ENCODE measurements at places on chromosomes 6 and 20.

DNA sequence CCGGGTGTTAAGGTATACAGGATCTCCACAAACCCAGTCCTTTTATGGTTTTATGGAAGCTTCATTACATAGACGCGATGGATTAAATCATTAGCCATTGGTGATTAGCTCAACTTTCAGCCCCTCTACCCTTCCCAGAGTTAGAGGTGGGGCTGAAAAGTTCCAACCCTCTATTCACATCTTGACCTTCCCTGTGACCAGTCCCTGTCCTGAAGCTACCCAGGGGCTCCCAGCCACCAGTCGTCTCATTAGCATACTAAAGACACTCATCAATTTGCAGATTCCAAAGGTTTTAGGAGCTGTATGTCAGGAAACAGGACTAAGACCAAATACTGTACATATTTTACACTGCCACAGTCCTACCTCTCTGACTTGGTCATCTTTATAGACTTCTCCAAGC, 21.0 kb downstream of the KHDC1L start:
- DNase-seq = no peak

DNA sequence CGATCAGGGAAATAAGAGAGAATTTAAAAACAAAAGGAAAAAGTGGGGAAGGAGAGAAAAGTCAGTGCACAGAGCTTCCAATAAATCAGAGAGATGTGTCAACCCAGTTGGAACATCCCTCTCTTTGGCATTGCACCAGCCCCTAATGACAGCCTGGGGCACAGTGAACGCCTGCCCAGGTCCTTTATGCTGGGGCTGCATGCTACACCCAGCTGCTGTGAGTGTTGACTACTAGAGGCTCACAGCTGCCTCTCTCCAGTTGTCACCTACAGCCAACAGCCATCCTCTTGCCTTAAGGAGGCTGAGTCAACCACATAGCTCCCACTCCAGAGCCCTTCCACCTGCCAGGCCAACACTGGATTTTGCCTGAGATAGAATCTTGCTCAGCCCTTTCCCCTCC, 19.0 kb downstream of the OR2H2 start:
- DNase-seq = no peak

GRCh38 chr6:66964216-66964615, 1257.2 kb upstream of the EYS start:
- no peak for DNase-seq

DNA sequence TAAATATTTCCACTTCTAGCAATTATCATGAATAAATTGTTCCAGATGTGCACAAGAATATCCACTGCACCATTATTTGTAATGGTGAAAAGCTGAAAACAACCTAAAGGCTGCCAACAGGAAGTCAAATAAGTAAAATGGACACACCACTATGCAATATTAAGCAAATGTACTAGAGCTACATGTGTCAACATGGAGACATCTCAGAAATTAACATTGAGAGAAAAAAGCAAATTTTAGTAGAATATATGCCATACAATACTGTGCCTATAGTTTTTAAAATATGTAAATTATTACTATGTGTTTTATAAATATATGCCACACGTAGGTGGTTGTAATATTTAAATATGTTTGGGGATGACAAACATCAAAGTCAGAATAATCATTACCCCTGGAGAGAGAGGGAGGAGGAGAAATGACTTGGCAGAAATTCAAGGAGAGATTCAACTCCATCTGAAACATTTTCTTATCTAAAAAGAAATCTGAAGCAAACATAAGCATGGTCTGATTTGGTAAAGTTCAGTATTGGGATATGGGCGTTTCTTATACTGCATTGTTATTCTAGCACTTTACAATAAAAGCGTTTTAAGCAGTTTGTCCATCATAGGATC, 475.5 kb downstream of the QKI start:
- DNase-seq = no peak

DNA sequence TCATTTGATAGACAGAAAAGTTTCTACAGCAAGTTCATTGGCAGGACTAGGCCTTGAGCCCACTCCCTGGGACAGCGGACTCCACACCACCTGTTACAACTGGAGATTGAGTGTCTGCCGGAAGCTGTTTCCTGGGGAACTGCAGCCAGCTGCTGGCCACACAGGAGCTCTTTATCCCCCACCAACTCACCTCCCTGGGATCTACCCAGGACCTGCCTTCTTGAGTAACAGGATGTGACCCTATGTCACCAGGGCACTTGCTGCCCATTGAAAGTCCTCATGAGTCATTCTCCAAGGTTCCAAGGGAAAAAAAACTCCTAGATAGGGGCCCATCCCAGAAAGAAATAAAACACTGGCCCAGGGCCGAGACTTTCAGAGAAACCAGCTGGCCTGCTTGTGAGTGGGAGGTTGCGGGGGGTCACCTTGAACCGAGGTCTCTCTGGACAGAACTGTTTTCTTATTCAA, 37.4 kb upstream of the SLC9A8 start:
- no peak for DNase-seq

GRCh38 chr6:112291161-112291762, 36.9 kb upstream of the LAMA4 start:
- no peak for DNase-seq

DNA sequence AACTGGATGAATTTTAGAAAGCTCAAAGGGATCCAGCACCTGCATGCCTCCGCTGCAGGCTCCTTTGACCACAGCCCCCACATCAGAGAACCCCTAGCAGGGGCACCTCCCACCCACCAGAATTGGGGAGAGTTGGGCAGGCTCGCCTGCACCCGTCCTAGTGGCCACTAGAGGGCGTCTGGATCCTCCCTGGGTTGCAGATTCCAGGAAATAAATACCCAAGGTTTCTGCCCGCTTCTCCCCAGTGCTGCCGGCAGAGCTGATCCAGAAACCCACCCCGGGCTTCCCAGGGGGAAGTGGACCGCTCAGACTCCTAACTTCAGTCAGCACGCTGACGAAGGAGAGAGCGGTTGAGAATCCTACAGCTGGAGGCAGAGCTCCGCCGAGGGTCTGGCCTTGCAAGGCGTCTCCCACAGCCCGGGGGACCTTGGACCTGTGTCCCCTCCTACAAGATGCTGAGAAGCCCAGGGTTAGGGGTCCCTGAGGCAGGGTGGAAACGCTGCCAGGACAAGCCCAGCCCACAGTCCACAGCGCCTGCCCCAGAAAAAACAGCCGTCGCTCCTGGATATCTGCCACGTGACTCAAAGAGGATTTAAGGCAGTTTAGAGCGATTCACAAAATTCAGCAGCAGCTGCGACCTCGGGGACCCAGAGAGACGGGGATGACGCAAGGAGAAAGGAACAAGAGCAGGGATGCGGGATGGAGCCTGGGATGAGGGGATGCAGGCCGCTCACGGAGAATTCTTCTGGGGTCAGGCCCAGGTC, 32.6 kb upstream of the PHACTR3 start:
- peak; percentile 45 for DNase-seq

DNA sequence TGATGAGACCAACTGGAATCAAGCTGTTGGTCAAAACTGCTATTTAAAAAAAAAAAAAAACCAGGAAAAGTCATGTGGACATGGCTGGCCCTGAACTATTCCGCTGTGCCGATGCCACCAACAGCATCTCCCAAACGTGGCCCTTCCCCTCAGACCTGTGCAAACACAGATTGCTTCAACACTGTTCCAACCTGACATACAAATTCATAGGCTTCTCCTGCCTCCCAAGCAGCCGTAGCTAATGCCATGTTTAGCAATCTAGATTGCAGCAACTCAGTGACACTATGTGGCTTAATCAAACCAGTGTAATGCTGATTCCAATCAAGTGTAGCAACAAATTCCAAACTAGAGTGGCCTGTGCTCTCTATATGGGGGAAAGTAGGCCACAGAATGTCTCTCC, 16.2 kb downstream of the PRKN start:
- no peak for DNase-seq

DNA sequence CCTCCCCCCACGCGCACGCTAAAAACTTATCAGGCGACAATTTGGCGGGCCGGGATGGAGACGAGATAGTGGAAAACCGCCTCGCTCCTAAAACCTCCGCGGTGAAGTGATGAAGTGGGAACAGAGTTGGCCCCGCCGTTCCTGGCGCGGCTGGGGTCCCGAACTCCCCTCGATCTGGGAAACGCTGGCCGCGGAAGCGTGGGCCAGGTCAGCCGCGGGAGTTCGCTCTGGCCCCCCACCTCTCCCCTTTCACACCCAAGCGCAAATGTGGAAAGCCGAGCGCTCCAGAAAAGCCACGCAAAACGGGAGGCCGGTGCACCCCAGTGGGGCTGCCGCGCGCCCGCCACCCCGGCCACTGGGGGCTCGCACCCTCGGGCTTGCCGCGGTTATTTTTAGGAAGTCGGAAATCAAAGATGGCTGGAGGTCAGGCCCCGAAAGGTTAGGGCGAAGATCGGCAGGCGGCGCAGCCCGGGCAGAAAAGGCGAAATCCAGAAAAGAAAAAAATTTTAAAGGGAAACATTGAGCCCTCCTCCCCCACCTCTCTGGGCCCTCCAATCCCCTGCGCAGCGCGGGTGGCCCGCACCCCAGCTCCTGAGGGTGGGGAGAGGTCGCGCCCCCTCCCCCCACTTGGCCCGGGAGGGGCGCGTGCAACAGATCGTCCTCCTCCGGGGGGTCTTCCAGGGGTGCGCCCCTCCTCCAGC, 1.0 kb downstream of the SALL4 start:
- DNase-seq = no peak

- no peak for DNase-seq
Observed at GRCh38 chr20:11529047-11529446, 388.6 kb upstream of the BTBD3 start.

Data from activated T-helper 2 cell treated with anti-CD3 and anti-CD28 coated beads, Interferon-gamma antibody, Interleukin-2, Interleukin-4, amounts not matched to agents 10 μg/mL and 5 μg/mL and 100 μg/mL, durations not matched to agents 14 hours and 24 hours and 36 hours (primary cell).